ENCODE measurements at places on chromosomes 1 and 21.

- DNase-seq = no peak
Observed at GRCh38 chr1:196494766-196495165, 113.5 kb downstream of the KCNT2 start.

DNA sequence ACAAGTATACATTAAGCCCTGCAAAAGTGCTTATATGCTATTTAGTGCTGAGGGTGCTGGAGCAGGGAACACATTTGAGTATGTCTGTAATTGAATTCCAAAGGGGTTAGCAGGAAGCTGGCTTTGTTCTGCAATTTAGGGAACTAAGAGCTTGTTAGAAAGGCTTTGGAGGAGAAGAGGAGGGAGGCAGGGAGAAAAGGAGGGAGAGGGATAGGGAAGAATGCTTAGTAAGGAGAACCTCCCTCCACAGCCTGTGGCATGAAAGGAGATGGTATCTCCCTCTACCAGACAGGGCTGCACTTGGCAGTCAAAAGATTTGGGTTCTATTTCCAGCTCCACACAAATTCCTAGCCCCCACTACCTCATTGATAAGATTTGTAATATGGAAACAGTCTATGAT, 217.8 kb downstream of the DAB1 start:
- no peak for DNase-seq

DNA sequence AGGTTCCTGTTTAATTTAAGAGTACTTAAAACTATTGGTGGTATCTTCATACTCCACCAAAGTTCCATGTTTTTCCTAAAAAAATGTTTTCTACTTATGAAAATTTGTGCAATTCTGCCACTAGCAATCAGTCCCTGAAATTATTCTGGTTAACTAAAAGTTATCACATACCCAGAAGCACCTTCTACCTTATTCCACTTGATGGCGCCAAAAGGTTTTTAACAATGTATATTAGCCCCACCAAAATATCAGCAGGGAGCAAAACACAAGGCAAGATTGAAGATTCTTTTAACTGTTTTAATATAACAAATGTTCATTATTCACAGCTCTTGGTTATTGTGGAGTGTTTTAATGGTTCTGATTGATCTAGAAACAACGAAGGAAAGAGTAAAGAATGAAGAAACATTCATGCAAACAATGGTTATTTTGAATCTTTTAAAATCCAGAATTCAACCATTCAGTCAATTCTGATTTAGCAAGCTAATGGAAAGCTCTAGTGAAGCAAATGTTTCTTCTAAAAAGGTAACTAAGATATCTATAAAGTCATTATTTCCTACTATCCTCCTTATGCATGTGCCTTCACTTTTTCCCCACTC, 67.2 kb downstream of the TTLL7 start:
- DNase-seq = no peak

- no peak for DNase-seq
Observed at GRCh38 chr1:112247961-112248360, 148.1 kb upstream of the CTTNBP2NL start.

- DNase-seq = no peak
Observed at GRCh38 chr1:108758796-108759195, 12.3 kb downstream of the STXBP3 start.

- DNase-seq = no peak
Observed at GRCh38 chr1:191963781-191964455, 194.3 kb upstream of the RGS18 start.
